Right hindlimb (tissue), 1 donor: ENCODE measurements at places on chromosomes 1 and 21.

- peak; percentile 42 for DNase-seq
Observed at GRCh38 chr1:165303386-165303785, 53.1 kb downstream of the LMX1A start.

GRCh38 chr1:34750610-34751009, 4.2 kb upstream of the GJB5 start:
- no peak for DNase-seq

- no peak for DNase-seq
Observed at GRCh38 chr21:28135646-28136045, 857.0 kb downstream of the LTN1 start.

DNA sequence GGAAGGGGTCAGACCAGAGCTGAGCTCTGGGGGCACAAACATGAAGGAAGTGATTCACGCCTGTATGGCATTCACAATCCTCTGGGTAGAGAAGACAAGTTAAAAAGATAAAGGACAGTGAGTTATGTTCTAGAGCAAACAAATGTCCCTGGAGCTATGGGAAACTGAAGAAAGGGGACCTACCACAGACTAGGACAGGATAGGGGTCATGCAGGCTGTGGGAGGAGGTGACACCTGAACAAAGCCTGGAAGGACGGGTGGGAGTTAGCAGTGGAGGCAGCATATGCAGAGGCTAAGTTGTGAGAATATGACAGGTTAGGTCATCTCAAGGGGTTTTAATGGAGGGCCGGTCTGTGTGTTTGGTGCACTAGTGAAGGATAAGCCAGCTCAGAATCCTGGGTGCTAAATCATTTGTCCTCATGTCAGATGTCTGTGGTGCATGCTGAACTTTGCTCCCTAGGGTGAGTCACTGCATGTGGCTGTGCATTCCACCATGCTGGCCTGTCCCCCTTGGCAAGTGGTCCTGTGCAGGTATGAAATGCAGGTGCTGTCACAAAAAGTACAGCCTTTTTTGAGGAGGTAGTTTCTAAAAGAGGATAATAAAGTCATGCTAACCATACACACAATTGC, 28.5 kb downstream of the TNN start:
- DNase-seq = no peak

- DNase-seq = no peak
Observed at GRCh38 chr1:89276690-89277089, 4.0 kb upstream of the GBP5 start.

GRCh38 chr1:223683586-223684487, 18.3 kb upstream of the CAPN8 start:
- DNase-seq = peak; percentile 80

- DNase-seq = no peak
Observed at GRCh38 chr1:80047791-80048190, 1041.3 kb upstream of the ADGRL4 start.

GRCh38 chr1:233909195-233909594, 4.7 kb downstream of the SLC35F3 start:
- DNase-seq = no peak

DNA sequence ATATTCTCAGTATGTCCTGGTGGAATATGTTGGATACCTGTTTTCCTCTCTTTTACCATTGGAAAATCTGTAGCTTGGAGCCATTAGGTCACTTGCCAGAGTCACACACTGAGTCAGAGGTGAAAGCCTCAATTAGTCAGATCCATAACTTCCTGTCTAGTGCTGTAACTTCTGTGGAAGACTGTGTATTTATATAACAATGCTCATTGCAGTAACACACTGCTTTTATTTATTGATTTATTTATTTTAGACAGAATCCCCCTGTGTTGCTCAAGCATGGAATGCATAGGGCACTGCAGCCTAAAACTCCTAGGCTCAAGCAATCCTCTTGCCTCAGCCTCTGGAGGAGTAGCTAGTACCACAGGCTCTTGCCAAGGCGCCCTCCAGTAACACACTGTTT, 1.3 kb upstream of the DOCK7 start:
- no peak for DNase-seq

GRCh38 chr1:109116286-109116685, 2.4 kb downstream of the ELAPOR1 start:
- no peak for DNase-seq

GRCh38 chr1:58283388-58284224, 262.9 kb downstream of the OMA1 start:
- no peak for DNase-seq

DNA sequence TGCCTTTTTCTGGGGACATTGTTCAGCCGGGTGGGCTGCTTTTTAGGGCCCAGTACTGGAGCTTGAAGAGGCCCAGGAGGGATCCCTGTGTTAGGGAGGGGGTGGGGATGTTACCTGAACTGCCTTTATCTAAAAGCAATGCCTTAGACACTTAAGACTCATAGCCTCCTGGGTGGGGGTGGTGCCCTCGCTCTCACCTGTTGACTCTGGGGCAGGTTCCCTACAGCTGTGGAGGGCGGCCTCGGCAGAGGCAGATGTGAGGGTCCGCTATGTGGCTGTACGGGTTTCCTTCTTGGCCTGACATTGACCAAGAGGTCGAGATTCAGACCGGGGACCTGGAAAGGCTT, 716 bp downstream of the INAVA start:
- DNase-seq = no peak

- no peak for DNase-seq
Observed at GRCh38 chr1:111879081-111879480, 110.4 kb downstream of the KCND3 start.

DNA sequence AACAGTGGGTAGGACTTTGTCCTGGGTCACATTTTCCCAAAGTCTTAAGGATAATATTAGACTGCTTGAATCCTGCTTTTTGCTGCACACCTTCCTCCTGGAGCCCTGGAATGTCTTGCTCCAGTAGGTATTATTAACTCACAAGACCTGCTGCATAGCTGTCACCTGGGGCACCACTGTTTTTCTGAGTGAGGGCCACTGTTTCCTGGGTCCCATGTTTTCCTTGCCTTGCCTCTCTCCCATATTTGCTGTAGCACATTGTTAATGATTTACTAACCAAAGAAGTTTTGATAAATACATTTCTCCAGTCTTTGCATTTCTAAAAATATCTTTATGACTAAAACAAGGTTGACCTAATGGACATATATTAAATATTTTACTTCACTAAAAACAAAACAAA, 22.5 kb upstream of the FCAMR start:
- DNase-seq = no peak

- no peak for DNase-seq
Observed at GRCh38 chr1:190196020-190196419, 281.6 kb downstream of the BRINP3 start.
